ENCODE measurements at places on chromosomes 5 and 9.

- no peak for DNase-seq
Measured at GRCh38 chr9:134239939-134240338, 75.6 kb upstream of the RNU6ATAC start.

DNA sequence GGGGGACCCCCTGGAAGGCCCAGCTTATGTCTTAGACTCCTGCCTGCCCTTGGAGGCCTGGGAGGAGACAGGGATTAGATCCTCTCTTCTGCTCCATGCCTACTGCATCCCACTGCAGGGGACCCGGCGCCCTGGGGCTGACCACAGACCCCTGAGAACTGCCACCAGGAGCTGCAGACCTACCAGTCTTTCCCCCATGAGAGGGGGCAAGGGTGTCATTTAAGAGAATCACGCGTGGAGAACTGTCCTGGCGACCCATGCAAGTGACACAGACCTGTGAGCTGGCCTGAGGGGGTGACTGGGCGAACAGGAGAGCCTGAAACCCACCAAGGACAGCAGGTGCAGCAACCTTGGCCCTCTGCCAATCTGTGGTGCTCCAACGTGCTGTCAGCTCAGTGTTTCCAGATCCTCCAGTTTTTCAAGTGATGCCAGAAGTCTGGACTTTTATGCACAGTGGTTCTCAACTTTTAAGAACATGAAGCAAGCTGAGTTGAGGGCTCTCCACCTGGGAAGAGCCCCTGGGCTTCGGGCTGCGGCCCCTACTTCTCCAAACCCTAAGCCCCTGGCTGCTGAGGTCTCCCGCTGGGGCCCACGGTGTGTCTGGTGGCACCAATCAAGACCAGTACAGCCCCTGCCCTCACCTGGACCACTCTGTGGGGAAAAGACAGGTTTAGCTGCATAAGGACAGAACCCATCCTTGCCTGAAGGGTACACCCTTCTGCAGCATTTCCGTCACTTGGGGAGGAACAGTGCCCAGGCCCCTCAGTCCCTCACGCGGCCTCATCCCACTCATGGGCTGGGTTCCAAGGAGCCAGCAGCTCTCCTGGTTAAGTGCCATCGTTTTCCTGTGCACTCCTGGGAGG, 18.2 kb downstream of the GFPT2 start:
- no peak for DNase-seq

DNA sequence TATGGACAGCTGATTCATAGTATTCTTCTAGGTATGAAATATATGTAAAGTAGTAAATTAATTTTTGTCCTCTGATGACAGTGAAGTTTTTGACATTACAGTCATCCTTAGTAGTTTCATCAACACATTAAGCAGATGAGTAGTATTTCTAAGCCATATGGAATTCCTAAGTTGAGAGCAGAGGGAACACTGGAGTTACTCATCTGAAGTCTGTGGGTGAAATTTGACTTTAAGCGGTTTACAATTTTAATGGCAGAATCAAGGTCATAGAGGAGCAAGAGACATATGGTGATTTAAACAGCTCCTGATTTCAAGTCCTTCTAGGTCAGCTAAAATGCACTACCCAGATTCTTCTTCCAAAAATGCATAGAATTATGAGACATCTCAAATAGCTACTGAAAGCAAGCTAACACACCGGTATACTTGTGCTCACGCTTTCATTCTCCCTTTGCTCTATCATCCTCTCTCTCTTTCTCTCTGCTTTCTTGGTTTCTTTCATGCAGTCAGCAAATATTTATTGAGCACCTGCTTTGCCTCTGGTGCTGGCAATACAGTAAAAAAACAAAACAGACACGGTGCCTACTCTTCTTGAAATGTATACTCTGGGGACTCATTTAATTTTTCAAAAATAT, 235.9 kb downstream of the FER start:
- DNase-seq: no peak

DNA sequence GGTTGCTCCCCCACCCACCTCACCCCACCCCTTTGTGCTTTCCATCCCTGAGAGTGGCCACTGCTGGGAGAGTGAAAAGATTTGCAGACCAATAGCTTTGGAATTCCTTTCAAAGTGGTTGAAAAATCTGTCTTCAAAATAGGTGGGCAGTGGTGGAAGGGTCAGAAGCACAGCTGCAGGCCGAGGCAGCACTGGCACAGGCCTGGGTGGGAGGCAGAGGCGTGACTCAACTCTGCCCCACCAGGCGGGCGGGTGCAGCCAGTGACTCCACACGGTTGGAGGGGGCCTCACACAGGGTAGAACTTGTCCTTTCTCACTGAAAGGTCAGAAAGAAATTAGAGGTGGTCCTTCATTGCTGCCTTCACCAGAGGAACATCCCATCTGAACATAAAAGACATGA, 214.9 kb upstream of the TBCA start:
- DNase-seq: no peak

- peak; percentile 28 for DNase-seq
Measured at GRCh38 chr9:98080326-98080725, 23.8 kb downstream of the NANS start.

- DNase-seq: no peak
Measured at GRCh38 chr9:83477120-83477519, 61.1 kb downstream of the FRMD3 start.

DNA sequence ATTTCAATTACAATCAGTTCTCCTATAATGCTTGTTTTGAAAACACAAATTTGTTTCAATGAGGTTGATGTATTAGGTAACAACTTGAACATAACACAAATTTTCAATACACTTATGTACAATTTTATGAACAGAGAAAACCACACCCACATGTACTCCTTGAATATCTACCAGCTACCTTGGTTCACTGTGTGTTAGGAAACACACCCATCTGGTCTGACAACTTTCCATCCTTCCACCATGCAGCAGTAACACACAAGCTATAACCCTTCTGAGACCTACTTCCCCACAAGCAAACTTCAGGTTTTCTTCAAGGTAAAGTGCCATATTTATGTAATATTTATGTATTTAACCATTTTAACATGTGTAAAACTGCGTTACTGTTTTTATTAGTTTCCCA, 36.4 kb upstream of the UBQLN1 start:
- DNase-seq: no peak

DNA sequence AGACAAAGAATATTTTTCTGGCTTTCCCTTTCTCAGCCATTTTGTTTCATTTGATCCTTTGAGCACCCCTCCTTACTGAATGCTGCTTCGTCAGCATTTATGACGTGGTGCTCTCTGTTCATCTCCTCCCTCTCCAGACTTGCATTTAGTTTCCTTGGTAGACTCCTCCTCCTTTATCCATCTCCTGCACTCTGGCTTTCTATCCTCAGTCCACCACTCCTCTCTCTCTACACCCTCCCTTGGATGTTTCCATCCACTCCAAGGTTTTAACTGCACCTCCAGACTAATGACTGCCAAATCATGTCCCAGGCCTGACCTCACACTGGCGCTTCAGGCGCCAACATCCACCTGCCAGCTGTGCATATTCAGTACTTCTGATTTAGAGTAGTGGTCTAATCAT, 245.4 kb downstream of the RAB3C start:
- DNase-seq: peak; percentile 34

DNA sequence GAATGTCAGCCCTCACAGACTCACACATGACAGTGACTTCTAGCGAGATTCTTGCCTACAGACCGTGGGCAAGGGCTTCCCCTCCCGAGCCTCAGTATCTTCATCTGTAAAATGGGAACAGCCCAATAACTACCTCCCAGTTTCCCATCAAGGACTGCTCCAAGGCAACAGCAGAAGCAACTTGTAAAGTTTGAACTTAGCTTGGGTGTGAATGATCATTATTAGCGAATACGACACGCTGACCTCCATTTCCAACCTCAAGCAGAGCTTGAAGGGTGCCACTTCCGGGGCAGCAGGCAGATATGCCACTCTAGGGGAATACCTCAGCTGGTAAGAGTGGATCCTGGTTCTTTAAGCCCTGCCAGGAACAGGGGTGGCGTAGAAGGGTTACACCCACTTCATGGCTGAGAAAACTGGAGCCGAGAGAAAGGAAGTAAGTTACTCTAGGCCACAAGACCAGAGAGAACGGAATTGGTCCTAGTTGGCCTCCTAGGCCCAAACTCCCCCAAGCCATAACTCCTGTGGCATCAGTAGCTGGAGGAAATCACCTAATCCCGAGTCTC, 2.0 kb downstream of the RNF44 start:
- DNase-seq: no peak

DNA sequence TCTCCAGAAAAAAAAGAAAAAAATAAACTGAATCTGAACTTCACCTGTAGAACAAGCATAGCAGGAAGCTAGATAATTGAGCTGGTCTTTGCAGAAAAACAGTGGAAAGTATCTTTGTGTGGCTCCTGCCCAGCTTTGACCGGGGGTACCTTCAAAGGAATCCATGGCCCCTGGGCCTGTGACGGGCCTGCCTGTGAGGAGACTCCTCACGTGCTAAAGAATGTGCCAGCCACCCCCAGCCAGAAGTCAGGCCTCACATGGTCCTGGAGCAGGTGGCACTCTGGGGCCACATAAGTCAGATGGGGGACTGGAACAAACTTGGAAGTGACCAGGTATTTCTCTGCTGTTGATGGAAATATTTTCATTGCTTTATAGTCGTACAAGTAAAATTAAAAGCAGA, 4.1 kb downstream of the NDUFS6 start:
- DNase-seq: no peak

DNA sequence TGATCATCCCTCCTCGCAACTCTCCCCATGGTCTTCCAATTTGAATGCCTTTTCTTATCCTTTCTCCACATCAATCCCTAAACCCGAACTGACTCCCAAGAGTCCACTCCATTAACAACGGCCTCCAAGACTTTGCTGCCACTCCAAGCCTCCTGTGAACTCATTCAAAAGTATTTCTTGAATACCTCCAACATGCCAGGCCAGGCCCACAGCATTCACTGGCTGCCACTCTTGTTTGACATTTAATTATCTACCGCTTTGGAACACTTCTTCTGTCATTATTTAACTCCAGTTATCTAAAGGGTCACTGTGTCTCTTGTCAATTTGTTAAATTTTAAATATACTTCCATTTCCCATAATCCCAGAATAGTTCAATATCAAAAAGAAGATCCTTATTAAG, 378.9 kb downstream of the EFNA5 start:
- no peak for DNase-seq

- DNase-seq: peak; percentile 42
Measured at GRCh38 chr9:112784020-112784785, 33.6 kb downstream of the SNX30 start.

DNA sequence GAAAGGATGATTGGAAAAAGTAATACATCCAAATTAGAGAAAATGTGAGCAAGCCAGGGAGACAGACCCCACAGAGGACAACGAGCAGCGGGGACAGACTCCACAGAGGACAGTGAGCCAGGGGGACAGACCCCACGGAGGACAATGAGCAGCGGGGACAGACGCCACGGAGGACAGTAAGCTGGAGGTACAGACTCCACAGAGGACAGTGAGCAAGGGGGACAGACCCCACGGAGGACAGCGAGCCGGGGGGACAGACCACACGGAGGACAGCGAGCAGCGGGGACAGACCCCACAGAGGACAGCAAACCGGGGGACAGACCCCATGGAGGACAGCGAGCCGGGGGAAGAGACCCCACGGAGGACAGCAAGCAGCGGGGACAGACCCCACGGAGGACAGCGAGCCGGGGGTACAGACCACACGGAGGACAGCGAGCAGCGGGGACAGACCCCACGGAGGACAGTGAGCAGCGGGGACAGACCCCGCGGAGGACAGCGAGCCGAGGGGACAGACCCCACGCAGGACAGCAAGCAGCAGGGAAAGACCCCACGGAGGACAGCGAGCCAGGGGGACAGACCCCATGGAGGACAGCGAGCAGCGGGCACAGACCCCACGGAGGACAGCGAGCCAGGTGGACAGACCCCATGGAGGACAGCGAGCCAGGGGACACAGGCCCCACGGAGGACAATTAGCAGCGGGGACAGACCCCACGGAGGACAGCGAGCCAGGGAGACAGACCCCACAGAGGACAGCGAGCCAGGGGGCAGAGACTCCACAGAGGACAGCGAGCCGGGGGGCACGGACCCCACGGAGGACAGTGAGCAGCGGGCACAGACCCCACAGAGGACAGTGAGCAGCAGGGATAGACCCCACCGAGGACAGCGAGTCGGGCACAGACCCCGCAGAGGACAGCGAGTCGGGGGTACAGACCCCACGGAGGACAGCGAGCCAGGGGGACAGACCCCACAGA, 1.9 kb upstream of the ZDHHC11 start:
- no peak for DNase-seq

DNA sequence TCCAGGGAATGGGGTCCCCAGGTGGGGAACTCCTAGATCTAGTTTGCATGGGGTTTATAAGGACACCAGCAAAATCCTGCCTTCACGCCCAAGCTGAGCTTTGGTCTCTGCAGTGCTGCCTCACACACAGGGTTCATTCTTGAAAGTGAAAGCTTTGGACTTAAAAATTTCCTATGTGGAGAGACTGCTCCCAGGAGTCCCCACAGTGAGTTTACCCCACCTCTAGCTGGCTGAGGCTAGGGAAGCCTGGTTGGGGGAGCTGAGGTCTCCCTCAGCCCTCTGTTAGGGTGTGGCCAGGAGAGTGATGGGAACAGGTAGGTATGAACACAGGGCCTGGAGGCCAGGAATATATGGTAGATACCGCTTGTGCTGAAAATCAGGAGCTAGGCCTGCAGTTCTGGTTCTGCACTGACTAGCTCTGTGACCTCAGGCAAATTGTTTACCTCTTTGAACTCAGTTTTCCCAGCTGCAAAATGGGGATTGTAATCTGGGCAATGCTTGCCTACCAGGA, 41.5 kb upstream of the LARP1 start:
- no peak for DNase-seq

DNA sequence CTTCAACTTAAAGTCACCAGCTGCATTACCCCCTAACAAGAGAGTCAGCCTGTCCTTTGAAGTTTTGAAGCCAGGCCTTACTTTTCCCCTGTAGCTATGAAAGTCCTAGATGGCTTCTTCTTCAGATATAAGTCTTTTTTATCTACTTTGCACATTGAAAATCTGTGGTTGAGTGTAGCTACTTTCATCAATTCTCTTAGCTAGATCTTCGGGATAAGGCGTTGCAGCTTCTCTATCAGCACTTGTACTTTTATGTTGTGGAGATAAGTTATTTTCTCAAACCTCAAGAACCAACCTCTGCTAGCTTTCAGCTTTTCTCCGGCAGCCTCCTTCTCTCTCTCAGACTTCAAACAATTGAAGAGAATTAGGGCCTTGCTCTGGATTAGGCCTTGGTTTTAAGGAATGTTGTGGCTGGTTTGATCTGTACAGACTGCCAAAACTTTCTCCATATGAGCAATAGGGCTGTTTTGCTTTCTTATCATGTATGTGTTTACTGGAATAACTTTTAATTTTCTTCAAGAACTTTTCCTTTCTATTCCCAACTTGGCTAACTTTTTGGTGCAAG, 21.6 kb downstream of the CATSPER3 start:
- no peak for DNase-seq

GRCh38 chr5:82331557-82331956, 53.4 kb upstream of the RPS23 start:
- DNase-seq: no peak
